Spleen (tissue), 13 donors: ENCODE measurements at places on chromosomes 2 and 18. TPM values are rescaled to one million over a fixed set of nuclear protein-coding genes. Genes with fewer than 3 reads are reported as not detected.

The ARHGAP25 gene
- 125 TPM for total RNA-seq

The STAT4 gene
- 36.7 TPM for total RNA-seq

The IL36G gene
- not detected for total RNA-seq

The CD8A gene
- 111 TPM for total RNA-seq

The KLHL41 gene
- 1.0 TPM for total RNA-seq

- no peaks in the 10 kb centered on the region for H3K27me3 ChIP-seq
- no peak overlapping the region for H3K27ac ChIP-seq
- H3K4me3 ChIP-seq: no peak overlapping the region
- DNase-seq: no peak
These were observed 107.6 kb upstream of the MAP3K20 start for GRCh38 chr2:172968061-172968469.

GRCh38 chr2:32856891-32857290 lies 89.9 kb upstream of the LTBP1 start:
- no peak overlapping the region for H3K27ac ChIP-seq
- no peaks in the 10 kb centered on the region for H3K4me1 ChIP-seq
- no peaks in the 10 kb centered on the region for H3K36me3 ChIP-seq
- no peak for DNase-seq
- no peak overlapping the region for H3K4me3 ChIP-seq
- no peaks in the 10 kb centered on the region for H3K27me3 ChIP-seq

- H3K27me3 ChIP-seq: peaks cover 26% of the 10 kb centered on the region
- H3K4me3 ChIP-seq: peak overlapping the region; percentile 80
- DNase-seq: peak; percentile 95
- H3K4me1 ChIP-seq: peaks cover 82% of the 10 kb centered on the region
These were observed 972 bp upstream of the DLX2 start for GRCh38 chr2:172103471-172104272.

- H3K27ac ChIP-seq: no peak overlapping the region
- H3K4me3 ChIP-seq: no peak overlapping the region
- no peak for DNase-seq
- H3K36me3 ChIP-seq: peaks cover 48% of the 10 kb centered on the region
These were observed 2.0 kb upstream of the BOLA3 start for GRCh38 chr2:74149570-74150319.

DNA sequence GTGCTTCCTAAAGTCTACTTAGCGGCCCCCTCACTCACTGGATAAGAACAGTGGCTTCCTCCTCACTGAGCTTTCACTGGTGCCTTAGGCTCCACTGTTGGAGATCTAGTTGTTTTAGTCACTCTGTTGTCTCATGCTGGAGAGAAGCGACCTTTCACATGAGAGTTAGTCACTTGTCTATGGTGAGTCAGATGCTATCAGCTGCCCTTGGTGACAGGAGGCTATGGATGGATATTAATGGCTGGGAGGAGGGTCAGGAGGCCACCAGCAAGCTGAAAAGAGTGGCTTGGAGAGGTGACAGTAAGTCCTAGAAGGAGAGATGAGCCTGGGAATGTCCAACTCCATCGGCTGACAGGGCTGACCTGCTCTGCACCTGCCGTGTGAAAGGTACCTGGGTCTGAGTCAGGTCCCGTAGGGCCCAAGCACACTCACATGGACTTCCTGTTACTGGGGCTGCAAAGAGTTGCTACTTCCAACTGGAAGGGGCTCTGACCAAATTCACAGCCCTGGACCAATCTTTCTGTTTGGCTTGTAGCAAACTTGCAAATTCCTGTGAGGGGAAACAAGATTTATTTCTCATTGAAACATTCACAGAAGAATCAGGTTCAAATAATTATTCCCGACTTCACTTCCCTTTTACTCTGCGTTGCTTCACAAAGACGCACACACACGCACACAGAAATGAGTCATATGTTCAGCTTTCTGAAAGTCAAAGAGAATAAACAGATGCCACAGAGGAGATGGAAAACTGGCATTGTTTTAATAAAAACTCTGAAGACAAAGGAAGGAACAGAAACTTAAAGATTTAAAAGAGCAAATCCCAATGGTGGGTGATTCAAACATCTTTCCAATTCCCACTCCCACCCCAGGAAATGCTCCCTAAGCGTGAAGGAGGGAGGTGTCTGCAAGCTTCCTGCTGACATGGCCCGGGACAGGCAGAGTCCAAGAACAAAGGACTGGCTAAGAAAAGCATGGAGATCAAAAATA lies 203.5 kb upstream of the TWIST2 start:
- no peaks in the 10 kb centered on the region for H3K36me3 ChIP-seq
- no peaks in the 10 kb centered on the region for H3K27me3 ChIP-seq
- no peak overlapping the region for H3K4me3 ChIP-seq
- no peaks in the 10 kb centered on the region for H3K4me1 ChIP-seq
- H3K27ac ChIP-seq: no peak overlapping the region

- no peaks in the 10 kb centered on the region for H3K36me3 ChIP-seq
- H3K4me1 ChIP-seq: no peaks in the 10 kb centered on the region
- no peak overlapping the region for H3K4me3 ChIP-seq
- H3K27ac ChIP-seq: no peak overlapping the region
- DNase-seq: no peak
These were observed 23.2 kb upstream of the EFR3B start for GRCh38 chr2:25018681-25019080.

DNA sequence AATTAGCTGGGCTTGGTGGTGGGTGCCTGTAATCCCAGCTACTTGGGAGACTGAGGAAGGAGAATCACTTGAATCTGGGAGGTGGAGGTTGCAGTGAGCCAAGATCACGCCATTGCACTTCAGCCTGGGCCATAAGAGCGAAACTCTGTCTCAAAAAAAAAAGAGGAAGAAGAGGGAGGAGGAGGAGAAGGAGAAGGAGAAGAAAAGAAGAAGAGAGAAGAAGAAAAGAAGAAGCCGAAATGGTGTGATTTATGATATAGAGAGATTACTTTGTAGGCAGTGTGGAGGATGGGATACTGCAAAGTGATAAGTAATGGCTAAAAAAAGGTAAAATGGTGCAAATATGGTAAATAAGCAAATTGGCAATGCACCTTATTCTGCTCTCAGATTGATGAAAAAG lies 25.1 kb downstream of the THNSL2 start:
- peaks cover 7% of the 10 kb centered on the region for H3K4me1 ChIP-seq
- no peak for DNase-seq
- H3K4me3 ChIP-seq: no peak overlapping the region

- no peaks in the 10 kb centered on the region for H3K27me3 ChIP-seq
- peaks cover 98% of the 10 kb centered on the region for H3K36me3 ChIP-seq
- no peak for DNase-seq
- no peak overlapping the region for H3K27ac ChIP-seq
These were observed 97.7 kb upstream of the TFCP2L1 start for GRCh38 chr2:121382744-121383143.

- peak; percentile 68 for DNase-seq
- H3K4me1 ChIP-seq: peaks cover 26% of the 10 kb centered on the region
- no peaks in the 10 kb centered on the region for H3K36me3 ChIP-seq
These were observed 46.1 kb upstream of the FOSL2 start for GRCh38 chr2:28346587-28346986.

DNA sequence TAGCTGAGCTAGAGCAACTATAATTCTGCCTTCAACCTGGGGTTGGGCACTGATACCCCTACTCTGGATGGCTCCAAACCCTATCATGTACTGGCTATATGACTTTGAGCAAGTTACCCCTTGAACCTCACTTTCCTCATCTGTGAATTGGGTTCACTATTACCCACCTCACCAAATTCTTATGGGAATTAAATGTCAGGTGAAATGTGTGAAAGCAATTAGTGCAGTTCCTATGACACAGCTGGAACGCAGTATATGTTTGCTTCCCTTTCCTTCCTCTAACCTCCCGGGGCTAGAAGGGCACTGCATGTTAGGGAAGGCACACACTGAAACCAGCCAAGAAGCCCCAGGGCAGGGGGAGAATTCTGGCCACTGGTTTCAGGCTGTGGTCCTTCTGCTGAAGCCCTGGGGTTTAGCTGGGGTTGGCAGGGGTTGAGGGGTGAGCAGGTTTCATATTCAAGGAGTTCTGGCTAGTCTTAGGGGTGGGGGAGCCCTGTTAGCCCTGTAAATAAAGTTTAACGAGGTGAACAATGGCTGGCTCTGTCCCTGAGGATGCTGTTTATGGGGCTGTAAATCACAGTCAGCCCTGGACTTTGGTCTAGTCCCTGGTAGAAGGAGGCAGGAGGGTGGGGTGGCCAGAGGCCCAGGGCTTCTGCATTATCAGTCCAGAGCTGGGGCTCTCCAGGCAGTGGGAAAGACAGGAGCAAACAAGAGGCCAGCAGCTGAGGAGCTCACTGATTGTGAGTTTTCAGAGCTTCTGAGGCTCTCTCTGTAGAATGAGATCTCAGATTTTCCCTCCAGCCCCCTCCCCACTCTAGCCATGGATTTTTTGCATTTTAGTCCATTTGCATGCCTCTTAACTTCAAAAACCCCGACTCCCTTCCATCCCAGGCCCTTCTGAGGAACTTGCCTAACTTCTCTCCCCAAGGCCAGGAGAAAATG lies 8.0 kb downstream of the PKDCC start:
- peaks cover 13% of the 10 kb centered on the region for H3K36me3 ChIP-seq
- H3K4me1 ChIP-seq: peaks cover 27% of the 10 kb centered on the region
- H3K27ac ChIP-seq: no peak overlapping the region
- DNase-seq: peak; percentile 47
- H3K4me3 ChIP-seq: no peak overlapping the region
- peaks cover 7% of the 10 kb centered on the region for H3K27me3 ChIP-seq

DNA sequence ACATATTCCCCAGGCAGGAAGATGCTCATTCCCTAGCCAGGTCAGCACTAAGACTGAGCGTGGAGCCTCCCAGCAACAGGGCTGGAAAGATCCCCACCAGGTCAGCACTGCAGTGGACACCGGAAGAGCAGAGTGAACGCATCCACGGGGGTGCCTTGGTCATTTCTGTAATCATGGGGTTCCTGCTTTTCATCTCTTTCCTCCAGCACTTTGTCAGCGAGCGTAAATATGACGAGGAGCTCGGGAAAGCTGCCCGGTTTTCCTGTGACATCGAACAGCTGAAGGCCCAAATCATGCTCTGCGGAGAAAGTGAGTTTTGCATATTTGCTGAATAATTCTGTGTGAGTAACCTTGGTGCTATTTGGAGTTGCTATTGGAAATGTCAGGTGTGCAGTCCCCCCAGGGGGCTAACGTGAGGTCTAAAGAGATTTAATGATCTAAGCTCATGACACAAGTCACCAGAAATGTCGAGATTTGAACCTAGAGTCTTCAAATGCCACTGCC lies 40.1 kb downstream of the KCTD18 start:
- H3K27ac ChIP-seq: no peak overlapping the region
- peaks cover 26% of the 10 kb centered on the region for H3K4me1 ChIP-seq
- H3K4me3 ChIP-seq: no peak overlapping the region
- no peaks in the 10 kb centered on the region for H3K27me3 ChIP-seq

- H3K4me1 ChIP-seq: peaks cover 59% of the 10 kb centered on the region
- H3K27me3 ChIP-seq: no peaks in the 10 kb centered on the region
- no peaks in the 10 kb centered on the region for H3K36me3 ChIP-seq
- H3K4me3 ChIP-seq: no peak overlapping the region
- no peak for DNase-seq
These were observed 309.5 kb upstream of the CCDC68 start for GRCh38 chr18:55268628-55269275.

DNA sequence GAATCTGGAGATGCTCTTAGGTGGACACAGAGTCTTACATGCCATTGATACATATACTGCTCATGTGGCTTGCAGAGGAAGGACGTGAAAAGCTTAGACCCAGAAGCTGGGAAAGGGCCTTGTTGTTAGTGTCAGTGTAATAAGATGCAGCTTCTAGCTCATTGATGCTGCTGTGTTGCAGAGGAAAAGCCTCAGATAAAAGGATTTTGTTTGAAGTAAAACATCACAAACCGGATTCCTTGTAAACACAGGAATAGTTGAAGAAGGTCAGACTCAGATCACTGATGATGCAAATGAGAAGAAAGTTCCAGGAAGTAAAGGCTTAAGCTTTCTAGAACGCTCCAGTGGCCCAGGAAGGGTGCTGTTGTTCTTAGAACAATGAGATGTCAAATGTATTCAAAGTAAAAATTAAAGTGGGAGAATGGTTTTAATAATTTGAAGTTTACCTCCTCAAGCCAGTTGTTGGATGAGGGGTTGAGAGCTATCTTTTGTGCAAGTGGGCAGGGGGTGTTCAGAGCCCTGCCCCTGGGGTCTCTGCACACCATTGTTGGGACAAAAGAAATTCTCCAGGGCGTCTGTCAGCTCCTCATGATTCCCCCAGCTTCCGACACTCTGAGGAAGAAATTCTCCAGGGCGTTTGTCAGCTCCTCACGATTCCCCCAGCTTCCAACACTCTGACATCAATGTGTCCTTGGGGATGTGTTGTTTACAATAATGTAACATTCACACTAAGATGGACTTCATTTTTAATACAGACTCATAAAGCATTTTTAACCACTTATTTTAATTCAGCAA lies 61.3 kb upstream of the CHMP1B start:
- H3K4me1 ChIP-seq: no peaks in the 10 kb centered on the region
- H3K27ac ChIP-seq: no peak overlapping the region
- DNase-seq: no peak
- H3K27me3 ChIP-seq: no peaks in the 10 kb centered on the region
- H3K4me3 ChIP-seq: no peak overlapping the region
- no peaks in the 10 kb centered on the region for H3K36me3 ChIP-seq

GRCh38 chr2:147546109-147546508 lies 298.7 kb upstream of the ACVR2A start:
- no peaks in the 10 kb centered on the region for H3K36me3 ChIP-seq
- H3K27me3 ChIP-seq: no peaks in the 10 kb centered on the region
- H3K4me1 ChIP-seq: no peaks in the 10 kb centered on the region
- H3K4me3 ChIP-seq: no peak overlapping the region
